ENCODE measurements at places on chromosomes 2 and 18. TPM values are rescaled to one million over a fixed set of nuclear protein-coding genes. Genes with fewer than 3 reads are reported as not detected.

Gene C2orf80
- 28.7 TPM for total RNA-seq

Gene SKA1
- 2.3 TPM for total RNA-seq

Gene IL36G
- not detected for total RNA-seq

Gene SNORC
- 1.6 TPM for total RNA-seq

Gene TEKT4
- total RNA-seq: 0.31 TPM

Data from occipital lobe (tissue), 3 donors.